ENCODE measurements at places on chromosomes 12 and 14.
A peak's percentile ranks its signal among the peaks of the same experiment; 100 is the strongest.

DNA sequence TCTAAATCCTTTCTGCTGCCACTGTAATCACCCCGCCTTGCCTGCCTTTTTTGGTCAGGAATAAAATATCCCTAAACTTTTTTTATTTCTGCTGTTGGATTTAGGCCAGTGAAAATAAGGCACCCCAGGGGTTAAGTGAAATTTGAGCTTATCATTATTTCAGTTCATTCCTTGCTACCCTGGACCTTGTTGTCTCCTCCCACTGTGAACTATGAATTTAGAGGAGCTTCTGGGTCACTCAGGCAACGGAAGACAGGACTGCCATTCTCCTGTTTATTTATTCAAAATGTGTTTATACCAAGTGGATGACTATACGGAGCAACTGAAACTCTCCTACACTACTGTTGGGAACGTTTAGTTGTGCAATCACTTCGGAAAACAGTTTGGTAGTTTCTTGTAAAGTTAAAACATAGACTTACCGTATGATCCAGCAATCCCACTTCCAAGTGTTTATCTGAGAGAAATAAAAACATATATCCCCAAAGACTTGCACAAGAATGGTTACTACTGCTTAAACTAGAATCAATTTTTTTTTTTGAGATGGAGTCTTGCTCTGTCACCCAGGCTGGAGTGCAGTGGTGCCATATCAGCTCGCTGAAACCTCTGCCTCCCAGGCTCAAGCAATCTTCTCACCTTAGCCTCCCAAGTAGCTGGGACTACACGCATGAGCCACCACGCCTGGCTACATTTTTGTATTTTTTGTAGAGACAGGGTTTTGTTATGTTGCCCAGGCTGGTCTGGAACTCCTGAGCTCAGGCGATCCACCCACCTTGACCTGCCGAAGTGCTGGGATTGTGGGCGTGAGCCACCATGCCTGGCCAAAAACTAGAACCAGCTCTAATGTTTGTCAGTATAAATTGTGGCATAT lies 2.3 kb upstream of the TRAFD1 start:
- DNase-seq = no peak

GRCh38 chr12:10457760-10458159 lies 4.6 kb upstream of the KLRC1 start:
- DNase-seq = no peak

DNA sequence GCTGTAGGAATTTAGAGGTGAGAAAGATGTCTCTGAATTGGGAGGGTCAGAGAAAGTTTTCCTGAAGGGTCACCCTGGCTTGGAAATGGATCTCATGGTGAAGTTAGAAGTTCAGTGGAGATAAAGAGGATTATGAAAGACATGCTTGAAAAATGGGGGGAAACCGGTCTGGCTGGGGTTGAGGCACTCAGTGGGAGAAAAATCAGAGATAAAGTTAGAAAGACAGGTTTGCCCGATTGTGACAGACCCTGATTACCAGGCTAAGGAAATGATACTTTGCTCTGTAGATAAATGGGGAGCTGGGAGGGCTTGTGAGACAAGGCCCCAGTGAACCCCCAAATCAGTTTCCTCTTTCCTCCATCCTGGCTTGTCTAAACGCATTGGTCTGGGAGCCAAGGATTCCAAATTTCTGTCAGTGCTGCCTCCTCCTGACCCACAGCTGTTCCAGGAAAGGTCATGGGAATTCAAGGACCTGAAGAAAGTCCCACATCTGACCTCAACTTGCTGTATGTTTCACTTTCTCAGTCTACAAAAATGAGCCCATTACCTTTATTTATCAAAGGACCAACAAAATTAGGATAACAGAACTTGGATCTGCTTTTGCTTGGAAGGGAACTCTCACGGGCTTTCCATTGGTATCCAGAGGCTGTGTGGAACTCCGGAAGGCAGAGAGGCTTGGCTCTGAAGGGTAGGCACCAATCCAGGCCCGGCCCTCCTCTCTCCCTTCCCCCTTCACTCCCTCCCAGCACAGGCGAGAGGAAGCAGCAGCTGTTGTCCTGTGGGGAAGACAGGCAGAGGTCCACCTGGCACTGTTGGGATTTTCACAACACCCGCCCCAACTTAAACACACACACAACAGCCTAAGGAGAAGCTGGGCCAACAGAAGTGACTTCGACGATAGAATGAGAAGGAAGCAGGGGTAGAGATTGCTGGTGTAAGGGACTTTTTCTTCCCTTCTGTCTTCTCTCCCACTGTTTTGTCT lies 3.4 kb upstream of the RNASE7 start:
- no peak for DNase-seq

DNA sequence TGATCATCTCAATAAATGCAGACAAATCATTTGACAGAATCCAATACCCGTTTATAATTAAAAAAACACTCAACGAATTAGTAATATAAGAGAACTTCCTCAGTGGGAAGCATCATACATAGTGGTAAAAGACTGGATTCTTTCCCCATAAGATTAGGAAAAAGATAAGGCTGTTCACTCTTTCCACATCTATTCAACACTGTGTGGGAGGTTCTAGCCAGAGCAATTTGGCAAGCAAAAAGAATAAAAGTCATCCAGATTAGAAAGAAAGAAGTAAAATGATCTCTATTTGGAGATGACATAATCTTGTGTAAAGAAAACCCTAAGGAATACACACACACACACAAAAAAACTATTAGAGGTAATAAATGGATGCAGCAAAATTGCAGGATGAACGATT lies 38.4 kb downstream of the YEATS4 start:
- no peak for DNase-seq

GRCh38 chr12:130227641-130228040 lies 65.4 kb downstream of the FZD10 start:
- DNase-seq = no peak

- DNase-seq = peak; percentile 12
These were observed 17.1 kb downstream of the CATSPERB start for GRCh38 chr14:91714805-91715204.
